ENCODE measurements at places on chromosomes 3 and 15. TPM values are rescaled to one million over a fixed set of nuclear protein-coding genes. Genes with fewer than 3 reads are reported as not detected.

The PRRT3 gene
- total RNA-seq: 4.2 TPM

The SERINC4 gene
- 0.20 TPM for total RNA-seq

The A4GNT gene
- total RNA-seq: not detected

The LRRC31 gene
- total RNA-seq: not detected

The SLC51B gene
- not detected for total RNA-seq

The AAGAB gene
- 50.8 TPM for total RNA-seq

The SNTN gene
- total RNA-seq: not detected

The SELENOK gene
- 43.3 TPM for total RNA-seq

The RCN2 gene
- 23.8 TPM for total RNA-seq

The SNX4 gene
- 30.2 TPM for total RNA-seq

The NTRK3 gene
- not detected for total RNA-seq

The ECE2 gene
- not detected for total RNA-seq

The POC1A gene
- total RNA-seq: 2.3 TPM

Measured in activated B cell treated with CpG ODN at 0.5 μM for 24 hours (primary cell).